ENCODE measurements at places on chromosomes 11 and 22.

GRCh38 chr11:69295079-69295994 is 1.4 kb downstream of the MYEOV start:
- DNase-seq, result no peak

- DNase-seq, result no peak
Measured at GRCh38 chr11:69437001-69437875, 44.2 kb upstream of the LINC01488 start.

DNA sequence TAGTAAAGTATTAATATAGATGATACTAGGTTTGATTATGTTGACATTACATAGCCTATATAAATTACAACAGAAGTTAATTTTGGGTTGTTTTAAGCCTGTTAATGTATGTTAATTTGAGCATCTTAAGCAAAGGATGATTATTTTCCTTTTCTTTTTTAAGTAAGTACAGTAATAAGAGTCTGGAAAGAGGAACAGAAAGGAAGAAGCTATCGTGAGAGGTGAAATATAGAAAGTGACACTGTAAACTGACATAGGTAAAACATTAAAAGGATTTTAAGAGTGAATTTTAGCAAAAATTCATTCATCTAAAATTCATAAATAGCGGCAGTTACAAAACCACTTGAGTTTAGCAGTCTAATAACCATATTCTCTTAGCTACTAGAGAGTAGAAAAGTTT is 45.5 kb downstream of the FAR1 start:
- DNase-seq, result no peak

DNA sequence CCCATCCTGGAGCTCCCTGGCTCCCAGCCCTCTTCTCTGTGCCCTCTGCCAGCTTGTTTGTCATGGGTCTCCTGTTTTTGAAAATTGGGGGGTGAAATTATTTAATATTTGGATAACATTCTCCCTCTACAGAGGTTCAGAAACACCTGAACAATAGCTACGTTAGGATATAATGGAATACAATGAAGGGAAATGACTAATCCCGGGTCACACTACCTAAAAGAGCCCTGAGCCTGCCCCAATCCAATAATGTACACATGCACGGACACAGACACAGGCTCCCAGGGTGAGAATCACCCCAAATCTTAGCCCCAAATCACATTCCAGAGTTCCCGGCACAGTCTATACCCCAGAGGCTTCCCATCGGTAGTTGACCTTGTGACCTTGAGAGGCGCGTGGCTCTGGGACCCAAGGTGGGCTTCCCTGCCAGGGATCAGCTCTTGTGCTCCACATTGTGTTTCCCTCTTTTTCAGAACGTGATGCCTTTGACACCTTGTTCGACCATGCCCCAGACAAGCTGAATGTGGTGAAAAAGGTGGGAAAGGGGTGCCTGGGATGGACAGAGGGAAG is 135.5 kb downstream of the PARVA start:
- DNase-seq, result no peak

- DNase-seq, result no peak
Measured at GRCh38 chr11:116536416-116536815, 236.4 kb downstream of the BUD13 start.

GRCh38 chr11:30434901-30435300 is 112.0 kb downstream of the ARL14EP start:
- no peak for DNase-seq

DNA sequence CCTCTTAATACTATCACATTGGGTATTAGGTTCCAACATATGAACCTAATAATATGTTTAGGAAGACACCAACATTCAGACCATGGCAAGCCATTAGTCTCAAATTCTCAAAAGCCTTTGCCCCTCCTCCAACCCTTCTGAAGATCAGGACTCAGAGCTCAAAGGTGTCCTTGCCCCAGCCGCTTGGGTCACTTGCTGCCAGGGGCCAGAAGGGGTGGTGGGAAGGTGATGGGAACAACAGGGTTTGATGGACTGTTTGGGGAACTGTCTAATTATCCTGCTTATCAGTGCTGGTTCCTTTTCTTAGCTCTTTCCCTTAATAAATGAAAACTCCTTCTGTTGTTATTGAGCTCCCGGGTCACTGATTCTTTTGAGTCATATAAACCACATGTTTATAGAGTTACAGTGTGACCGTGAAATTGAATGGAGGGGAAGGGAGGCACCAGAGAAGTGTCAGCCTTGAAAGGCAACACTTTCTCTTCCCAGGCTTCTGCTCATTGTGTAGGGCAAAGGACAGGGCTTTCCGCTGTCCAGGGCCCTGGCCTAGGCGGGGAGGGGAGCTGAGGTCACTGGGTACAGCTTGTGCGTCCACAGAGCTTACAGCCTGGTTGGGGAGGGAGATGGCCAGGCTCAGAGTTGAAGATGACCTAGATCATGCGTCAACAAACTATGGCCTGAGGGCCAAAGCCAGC is 105.1 kb downstream of the FBXO7 start:
- DNase-seq, result no peak
